A172 (cell line): ENCODE measurements at places on chromosomes 3 and 15.

- no peak for DNase-seq
Observed at GRCh38 chr15:94395640-94396039, 164.3 kb downstream of the MCTP2 start.

- no peak for DNase-seq
Observed at GRCh38 chr15:57463360-57463759, 87.1 kb downstream of the CGNL1 start.

DNA sequence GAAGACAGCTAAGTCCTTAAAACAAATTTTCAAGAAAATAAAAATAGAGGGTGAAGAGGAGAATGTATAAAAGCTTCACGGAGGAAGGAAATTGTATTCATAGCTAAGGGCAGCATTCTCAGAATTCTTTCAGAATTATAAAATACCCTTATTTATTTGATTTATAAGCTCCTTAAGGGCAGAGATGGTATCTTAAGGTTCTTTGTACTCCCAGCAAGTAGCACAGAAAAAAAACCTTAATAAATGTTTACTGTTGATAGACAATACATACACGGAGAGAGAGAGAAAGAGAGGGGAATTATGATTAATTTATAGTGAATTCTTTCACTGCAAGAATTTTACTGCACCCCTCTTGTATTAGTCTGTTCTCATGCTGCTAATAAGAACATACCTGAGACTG lies 375.6 kb upstream of the CCDC54 start:
- DNase-seq = peak; percentile 55

GRCh38 chr3:170734043-170734734 lies 135.8 kb downstream of the RPL22L1 start:
- DNase-seq = no peak

- DNase-seq = no peak
Observed at GRCh38 chr15:69920221-69920620, 177.5 kb downstream of the TLE3 start.

- no peak for DNase-seq
Observed at GRCh38 chr15:91253605-91254004, 153.5 kb downstream of the SV2B start.
